ENCODE measurements at places on chromosomes 5 and 9.

DNA sequence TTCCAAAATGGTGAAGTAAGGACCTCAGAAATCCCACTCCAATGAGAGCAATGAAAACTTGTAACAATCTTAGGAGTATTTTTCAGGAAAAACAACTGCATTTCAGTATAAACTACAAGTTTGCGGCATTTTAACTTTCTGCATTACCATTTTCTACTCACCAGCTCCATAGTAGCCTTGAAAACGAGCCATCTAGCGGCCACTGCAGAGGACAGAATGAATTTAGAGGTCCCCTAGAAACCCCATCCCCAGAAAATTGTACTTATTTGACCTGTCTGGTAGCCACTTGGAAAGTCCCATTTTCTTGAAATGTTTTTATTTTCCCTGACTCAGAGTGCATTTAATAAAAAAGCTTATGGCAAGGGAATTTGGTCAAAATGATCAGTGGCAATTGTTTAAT is 205.4 kb upstream of the ITGA1 start:
- DNase-seq: no peak

GRCh38 chr5:148841519-148841918 is 15.1 kb downstream of the ADRB2 start:
- no peak for DNase-seq

DNA sequence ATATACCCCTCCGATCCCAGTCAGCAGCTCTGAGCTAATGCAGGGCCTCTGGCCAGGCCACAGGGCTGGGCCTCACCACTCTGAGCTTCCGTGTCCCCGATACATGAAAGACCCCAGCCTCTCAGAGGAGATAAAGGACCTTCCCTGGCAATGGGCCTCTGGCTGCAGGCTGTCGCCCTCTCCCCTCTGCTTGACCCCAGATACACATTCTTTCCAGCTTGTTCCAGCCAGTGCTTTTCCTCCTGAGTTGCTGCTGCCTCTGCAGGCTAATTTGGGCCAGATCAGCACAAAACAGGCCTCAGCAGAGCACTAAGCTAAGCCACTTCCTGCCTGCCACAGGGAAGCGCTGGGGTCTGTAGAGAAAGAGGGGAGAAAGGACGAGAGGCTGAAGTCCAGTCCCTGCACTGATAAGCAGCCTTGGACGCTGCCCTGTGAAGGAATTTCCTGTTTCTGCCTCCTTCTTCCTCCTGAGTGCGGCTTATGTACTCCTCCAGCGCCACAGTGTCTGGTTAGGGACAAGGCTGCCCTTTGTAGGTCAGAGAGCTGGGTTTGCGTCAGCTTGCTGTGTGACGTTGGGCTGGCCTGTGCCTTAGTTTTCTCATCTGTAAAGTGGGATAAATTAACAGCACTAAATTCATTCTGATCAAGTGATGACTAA is 73.0 kb upstream of the IL17B start:
- DNase-seq: no peak

GRCh38 chr9:13787234-13787833 is 507.8 kb upstream of the MPDZ start:
- no peak for DNase-seq

DNA sequence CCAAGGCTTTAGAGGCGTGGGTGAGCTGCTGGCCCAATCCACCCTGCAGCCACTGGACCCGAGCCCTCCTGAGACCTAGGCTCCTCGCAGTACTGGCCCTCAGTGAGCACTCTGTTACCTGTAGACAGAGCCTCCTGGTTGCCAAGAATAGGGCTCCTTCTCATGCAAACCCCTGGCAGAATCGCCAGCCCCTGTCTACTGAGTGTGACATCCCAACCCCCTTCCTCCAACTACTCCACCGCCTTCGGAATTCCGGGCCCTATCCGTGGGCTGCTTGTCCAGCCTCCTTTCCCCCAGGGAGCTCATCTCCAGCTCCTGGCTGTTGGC is 23.8 kb upstream of the COL5A1 start:
- no peak for DNase-seq

DNA sequence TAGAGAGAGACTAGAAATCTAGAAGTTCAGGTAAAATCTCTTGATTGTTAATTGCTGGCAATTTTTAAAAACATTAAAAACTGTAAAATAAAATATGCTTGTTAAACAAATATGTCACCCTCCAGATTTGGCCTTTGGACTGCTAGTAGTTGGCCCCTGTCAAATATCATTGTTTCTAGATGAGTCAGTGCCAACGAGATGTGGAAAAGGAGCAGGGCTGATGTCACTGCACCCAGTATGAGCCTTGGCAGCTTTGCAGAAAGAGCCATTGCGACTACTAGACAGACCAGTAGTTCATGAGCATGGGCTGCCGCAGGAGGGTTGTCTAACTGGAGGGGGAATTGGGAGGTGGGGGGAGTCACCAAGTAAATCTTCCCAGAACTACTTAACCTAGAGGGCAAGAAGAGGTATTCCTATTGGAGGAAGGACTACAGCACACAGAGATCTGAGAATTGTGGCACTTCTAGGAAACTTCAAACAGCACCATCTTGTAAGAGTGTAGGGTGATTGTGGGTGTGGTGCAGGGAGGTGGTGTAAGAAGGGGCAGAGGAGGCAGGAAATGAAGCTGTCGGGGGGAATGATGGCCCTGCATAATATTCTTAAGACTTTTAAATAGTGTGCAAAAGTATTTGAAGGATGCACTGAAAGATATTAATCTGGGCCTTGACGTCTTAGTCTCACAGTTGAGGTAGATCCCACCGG is 7.1 kb upstream of the DOCK2 start:
- no peak for DNase-seq

GRCh38 chr5:125487231-125487630 is 740.8 kb upstream of the ZNF608 start:
- no peak for DNase-seq

GRCh38 chr9:107039542-107039941 is 176.6 kb downstream of the ZNF462 start:
- DNase-seq: no peak

- DNase-seq: no peak
These were observed 797 bp downstream of the FAM78A start for GRCh38 chr9:131275332-131276093.

DNA sequence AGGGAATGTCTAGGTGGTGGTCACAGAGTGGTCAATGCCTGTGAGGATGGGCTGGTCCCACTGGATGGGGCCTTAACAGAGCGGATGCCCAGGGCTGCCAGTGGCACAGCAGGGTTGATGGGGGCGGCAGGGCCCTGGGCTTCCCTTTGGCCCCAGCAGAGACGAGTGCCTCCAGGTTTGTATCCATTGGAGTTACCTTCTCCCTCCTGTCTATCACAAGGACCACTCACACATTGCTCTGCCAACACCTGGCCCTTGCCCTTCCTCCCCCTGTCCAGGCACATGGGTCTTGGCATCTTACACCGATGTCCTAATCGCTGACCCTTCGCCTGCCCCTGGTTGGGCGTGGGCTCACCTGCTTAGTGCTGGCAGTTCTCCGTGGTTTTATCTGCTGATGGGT is 26.2 kb upstream of the IRX4 start:
- no peak for DNase-seq

DNA sequence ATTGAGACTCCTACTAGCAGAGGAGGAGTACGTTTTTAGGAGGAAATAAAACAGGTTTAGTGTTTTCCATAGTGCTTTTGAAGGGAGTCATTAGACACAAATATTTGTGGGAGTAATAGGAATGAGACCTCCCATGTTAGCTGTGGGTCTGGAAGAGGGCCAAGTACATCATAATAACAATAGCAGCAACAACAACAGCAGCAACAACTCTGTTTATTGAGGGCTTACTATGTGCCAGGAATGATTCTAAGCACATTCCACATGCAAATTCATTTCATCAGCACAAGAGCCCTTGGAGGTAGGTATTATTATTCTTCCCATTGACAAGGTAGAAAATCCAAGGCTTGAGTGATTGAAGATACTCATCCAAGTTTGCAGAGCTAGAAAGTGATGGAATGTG is 384.2 kb upstream of the RPS23 start:
- no peak for DNase-seq

DNA sequence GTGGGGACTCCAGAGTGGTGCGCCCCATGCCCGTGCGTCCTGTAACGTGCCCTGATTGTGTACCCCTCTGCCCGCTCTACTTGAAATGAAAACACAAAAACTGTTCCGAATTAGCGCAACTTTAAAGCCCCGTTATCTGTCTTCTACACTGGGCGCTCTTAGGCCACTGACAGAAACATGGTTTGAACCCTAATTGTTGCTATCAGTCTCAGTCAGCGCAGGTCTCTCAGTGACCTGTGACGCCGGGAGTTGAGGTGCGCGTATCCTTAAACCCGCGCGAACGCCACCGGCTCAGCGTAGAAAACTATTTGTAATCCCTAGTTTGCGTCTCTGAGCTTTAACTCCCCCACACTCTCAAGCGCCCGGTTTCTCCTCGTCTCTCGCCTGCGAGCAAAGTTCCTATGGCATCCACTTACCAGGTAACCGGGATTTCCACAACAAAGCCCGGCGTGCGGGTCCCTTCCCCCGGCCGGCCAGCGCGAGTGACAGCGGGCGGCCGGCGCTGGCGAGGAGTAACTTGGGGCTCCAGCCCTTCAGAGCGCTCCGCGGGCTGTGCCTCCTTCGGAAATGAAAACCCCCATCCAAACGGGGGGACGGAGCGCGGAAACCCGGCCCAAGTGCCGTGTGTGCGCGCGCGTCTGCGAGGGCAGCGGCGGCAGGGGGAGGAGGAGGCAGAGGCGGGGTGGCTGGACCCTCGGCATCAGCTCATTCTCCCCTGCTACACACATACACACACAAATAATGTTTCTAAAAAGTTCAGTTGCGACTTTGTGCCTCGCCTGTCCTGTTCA is 668 bp downstream of the GLIS3 start:
- DNase-seq: no peak

- DNase-seq: no peak
These were observed 487.2 kb upstream of the ST8SIA4 start for GRCh38 chr5:101390151-101390908.

DNA sequence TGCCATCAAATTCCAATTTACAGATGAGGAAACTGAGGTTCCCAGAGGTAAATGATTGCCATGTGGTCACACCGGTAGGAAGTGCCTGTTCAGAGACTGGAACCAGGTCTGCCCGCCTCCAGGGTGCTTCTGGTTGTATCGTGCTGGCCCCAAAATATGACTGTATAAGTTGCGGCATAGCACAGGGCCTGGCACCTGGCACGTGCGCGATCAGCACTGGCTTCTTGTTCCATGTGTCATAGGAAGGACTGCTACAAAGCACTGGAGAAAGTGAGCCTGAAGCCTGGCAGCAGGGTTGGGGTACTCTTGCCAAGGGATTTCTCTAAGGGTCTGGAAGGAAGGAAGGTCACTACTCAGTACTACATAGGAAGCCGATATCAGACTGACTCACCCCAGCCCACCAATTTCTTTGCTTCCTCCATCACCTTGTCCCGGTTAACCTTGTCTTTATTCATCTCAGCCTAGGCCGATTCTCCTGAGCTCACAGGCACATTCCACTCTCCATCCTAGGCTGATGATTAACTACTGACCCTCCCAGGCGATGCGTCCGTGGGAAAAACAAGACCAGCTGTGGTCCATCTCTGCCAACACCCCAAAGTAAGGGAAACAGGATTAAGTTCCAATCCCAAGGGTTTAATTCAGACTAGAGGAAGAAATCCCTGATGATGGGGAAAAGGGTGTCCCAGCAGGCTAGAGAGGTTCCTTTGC is 1.8 kb downstream of the HRH2 start:
- no peak for DNase-seq

GRCh38 chr5:1421521-1422341 is 23.5 kb downstream of the SLC6A3 start:
- no peak for DNase-seq

Data from activated CD4-positive, alpha-beta T cell treated with anti-CD3 and anti-CD28 coated beads, Interleukin-2, amount 50 U/mL, for 24 hours (primary cell).